M059J (cell line): ENCODE measurements at places on chromosomes 2 and 18.

DNA sequence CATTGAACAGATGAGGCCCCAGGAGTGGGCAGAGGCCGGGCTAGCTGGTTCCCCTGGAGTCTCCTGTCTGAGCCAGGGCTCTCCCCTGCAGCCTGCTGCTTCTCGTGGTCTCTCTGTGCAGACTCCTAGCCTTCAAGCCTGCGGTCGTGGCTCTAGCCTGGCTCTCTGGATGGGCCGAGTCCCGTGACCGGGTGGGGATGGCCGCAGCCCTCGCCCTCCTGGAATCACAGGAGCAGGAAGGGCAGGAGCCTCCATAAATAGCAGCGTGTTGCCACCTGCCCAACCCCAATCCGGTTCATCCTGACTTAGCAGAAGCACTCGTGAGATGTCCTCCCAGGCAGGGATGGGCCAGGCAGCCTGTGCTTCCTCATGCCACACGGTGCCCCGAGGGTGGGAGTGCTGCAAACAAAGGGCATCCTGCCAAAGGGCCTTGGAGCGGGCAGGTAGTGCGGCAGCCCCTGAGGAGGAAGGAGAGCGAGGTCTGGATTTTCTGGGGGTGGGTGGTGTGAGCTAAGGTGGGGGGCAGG, 43.9 kb downstream of the FOSL2 start:
- no peak for DNase-seq

DNA sequence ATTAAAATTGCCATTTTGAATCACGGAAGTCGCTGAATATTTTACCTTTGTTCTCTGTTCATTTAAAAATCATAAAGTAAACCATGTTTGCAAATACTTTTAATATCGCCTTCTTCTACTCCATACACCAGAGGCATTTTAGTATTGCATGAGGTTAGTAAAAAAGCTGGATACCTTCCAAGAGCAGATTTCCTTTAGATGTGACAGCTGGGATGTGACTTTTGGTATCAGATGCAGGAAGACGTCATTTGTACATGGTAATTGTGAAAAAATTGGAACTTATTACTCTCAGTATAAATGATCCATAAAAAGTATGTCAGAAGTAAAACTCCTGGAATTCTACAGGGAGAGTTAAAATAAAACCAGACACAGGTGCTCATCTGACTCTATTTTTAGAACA, 89.5 kb downstream of the SLC4A10 start:
- DNase-seq = no peak

DNA sequence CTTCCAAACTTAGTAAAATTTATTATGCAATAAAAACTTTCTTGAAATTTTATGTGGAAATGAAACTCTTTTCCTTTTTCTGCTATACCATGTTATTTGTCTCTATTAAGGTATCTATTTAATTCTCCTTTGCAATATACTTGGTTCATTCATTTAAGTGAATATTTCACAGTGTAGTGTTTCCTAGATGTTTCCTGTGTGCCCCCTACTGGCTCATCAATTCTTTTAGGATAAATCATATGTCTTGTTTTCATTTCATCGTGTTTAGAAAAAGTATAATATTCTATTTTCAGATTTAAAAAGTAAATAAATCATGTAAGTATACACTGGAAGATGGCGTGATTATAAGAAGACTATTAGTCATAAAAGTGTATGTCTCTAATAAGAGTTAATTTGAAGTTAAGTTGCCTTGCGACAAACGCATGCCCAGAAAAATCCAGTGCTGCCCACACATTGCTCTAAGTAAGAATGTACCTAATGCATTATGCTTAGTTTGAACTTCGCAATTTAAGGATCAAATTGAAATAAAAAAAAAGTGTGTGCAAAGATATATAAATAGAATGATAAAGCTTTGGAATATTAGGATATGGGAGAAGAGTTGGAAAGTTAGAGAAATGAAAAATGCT, 525.4 kb downstream of the KCNJ3 start:
- DNase-seq = no peak

DNA sequence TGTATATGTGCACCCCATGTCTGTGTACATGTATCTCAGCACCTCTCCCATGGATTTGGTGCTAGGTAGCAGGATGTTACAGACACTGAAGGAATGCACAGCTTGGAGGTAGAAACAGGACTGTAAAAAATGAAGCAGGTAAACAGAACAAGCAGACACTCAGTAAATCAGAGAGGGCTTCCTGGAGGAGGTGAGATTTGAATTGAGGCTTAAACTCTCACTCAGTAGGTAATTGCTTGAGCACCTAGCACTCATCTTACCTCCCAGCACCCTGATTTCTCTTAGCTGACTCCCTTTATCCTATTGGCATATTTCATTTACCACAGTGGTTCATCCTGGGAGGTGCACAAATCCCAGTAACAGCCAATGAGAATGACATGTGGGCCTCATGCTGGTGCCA, 537.9 kb upstream of the RAB6C start:
- DNase-seq = no peak

DNA sequence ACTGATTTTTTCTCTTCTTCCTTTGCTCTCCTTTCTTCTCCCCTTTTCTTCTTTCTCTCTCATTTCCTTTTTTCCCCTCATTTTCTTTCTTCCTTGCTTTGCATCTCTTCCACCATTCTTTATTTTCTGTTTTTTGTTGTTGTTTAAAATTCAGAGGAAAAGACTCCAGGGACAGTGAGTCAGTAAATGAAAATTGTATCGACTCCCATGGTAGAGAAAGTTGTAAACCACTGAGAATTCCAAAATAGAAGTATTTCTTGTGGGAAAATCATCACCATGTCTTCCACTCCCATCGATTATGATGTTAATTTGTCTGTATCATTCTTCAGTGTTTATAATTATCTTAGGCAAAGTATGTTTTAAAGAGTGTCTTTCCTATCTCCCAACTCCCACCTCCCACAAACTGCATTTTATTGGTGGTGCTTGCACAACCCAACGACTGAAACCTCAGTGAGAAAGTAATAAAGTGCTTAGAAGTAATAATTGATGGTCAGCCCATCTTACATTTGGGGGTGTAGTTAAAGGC, 134.3 kb downstream of the IRS1 start:
- no peak for DNase-seq
